ENCODE measurements at places on chromosomes 2 and 18.
A peak's percentile ranks its signal among the peaks of the same experiment; 100 is the strongest.

DNA sequence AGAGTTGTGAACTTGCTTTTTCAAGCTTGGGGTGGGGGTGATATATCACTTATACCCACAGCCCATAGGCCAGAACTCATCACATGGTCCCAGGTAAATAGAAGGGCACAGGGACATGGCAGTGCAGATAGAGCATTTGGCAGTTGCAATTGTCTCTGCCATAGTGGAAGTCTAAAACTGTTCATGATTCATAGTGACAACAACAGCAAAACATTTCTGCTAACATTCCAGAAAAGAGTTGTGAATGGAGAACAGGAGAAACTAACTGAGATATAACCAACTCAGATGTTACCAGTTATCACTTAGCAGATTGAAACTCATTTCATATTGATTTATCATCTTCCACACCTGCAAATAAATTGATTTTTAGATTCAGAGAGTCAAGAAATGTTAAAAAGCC is 278.6 kb upstream of the KYNU start:
- DNase-seq: no peak

- DNase-seq: no peak
Observed at GRCh38 chr2:201357221-201357620, at the start of gene FLACC1. Gene FLACC1, minus strand, starts transcription at chr2:201357345. Its CDS starts 5,941 bp downstream, at chr2:201351404.

DNA sequence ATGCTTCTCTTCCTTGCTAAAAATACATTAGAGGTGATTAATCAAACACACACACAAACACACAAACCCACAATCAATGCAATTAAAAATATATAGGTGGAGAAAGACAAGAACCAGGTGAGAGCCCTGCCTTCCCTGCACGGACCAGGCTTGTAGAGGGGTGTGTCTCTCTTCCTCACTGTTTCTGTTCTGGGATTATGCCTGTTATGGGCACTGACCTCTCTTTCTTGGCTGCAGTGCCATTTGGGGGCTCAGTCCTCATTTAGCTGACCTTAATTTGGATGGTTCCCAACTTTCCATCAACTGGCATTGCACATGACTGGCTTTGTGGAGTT is 89.8 kb downstream of the SH3RF3 start:
- DNase-seq: no peak

DNA sequence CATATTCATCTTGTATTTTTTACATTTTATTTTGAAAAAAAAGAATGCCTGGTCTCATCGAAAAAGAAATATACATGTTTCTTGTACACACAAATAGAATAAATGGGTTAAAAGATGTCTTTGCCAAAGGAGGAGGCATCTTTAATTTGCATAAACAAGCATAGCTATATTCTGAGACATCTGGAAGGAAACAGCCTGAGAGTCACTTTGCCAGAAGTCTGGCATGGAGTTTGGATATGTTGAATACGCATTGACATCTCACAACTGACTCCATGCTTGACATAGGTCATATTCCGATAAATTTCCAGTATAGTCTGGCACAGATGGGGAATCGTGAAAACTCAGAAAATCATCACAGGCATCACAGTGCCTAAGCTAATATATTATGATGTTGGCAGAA is 1317.5 kb upstream of the CELF4 start:
- no peak for DNase-seq

- DNase-seq: no peak
Observed at GRCh38 chr18:7234091-7234490, 3.2 kb downstream of the LRRC30 start.

DNA sequence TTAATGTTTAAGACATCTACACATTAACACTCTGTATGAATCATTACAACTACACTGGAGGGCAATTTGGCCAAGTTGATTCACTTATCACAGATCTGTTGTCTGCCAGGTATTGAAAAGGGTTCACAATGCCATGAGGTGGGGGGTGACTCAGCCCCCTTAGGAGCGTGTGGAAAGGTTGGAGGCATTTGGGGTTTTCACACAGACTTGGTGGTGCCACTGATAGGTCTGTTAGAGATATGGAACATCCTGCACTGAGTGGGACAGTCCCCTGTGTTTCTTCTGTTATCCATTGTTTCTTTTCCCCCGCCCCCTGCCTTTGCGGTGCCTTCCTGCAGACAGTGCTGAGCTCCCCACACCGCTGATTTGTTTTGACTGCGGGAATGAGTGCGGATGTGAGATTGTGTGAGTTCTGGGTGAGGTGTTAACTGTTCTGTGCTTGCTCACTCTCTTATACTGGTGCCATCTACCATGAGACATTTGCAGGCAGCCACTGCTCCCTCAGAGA is 9.3 kb upstream of the TSN start:
- DNase-seq: no peak

DNA sequence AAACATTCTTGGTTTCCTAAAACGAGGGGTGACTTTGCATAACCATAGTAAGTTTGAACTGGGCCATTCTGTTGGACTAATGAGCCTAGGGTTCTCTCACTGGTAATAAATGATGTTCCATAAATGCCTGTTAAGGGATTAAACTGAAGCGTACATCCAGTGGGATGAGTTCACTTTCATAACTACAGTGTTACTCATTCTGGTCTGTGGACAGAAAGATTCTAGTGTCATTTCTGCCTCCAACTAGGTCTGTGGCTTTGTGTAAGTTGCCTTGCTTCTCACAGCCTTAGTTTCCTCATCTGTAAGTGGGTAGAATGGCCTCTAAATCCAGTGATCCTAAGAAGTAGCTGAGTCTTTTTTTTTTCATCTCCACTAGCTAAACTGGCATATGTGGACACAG is 1860.6 kb upstream of the PIK3C3 start:
- DNase-seq: no peak

DNA sequence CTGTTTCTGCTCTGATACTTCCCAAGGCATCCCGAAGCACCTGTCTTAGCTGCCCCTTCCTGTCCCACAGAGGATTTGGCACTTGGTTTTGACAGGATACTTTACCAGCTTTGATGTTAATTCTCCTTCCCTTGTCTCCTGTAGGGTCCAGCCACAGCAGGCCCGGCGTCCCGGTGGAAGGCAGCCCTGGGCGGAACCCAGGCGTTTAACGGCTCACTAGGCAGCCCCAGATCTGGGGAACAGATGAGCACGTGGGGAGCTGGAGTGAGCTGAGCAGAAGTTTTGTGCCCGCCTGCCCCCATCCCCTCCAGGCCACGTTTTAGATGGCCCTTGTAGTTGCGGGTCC is 11.4 kb downstream of the ANKRD23 start:
- no peak for DNase-seq

GRCh38 chr18:68848242-68848641 is 50.4 kb downstream of the CCDC102B start:
- no peak for DNase-seq

GRCh38 chr18:12637393-12637792 is 20.5 kb downstream of the SPIRE1 start:
- no peak for DNase-seq

DNA sequence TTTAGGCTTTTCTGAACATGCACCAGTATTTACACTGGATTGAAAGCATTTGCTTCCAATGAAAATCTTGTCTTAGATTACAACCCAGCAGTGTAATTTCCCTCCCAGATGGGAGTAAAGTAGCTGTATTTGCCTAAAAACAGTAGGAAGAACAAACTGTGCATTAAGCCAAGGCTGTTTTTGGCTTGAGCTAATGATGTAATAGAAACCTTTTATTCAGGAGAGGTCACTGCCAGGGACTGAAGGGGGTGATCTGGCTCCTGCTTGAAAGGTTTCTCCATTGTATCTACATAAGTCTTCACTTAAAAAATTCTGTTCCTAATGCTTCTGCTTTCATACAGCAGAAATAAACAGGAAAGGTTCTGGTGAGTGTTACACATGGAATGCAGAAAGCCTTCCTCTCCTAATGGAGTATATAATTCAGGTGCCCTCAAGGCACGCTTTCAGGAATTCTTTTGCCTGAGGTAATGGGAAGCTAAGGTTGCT is 74.4 kb downstream of the MEIS1 start:
- no peak for DNase-seq

DNA sequence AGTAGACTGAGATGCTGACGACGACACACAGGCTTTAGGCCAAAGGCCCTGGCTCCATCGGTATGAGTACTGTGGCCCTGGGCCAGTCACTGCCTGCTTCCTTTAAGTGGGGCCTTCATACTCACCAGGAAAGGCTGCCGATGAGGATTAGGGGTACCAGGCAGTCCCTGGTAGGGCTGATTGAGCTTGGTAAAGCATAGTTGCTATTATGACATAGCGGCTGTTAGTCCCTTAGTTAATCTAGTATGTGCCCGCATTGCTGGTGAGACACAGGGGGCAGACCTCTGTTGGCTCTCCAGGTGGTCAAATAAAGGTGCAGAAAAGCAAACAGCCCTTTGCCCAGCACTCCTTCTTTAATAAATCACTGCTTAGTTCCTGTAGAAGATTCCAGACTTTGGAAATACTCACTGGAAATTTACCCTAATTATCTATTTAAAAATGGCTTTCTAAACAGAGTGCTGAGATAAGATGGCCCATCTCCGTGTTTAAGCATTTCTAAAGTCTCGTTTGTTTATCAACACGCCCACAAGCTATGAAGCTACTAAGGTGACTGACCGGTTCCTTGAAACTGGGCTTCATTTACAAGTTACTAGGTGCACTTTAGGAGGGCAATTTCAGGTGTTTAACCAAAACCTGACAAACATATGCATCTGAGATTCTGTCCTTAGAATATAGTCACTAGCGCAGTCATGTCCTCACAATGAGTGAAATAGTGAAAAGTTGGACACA is 8.7 kb upstream of the BIN1 start:
- DNase-seq: no peak

DNA sequence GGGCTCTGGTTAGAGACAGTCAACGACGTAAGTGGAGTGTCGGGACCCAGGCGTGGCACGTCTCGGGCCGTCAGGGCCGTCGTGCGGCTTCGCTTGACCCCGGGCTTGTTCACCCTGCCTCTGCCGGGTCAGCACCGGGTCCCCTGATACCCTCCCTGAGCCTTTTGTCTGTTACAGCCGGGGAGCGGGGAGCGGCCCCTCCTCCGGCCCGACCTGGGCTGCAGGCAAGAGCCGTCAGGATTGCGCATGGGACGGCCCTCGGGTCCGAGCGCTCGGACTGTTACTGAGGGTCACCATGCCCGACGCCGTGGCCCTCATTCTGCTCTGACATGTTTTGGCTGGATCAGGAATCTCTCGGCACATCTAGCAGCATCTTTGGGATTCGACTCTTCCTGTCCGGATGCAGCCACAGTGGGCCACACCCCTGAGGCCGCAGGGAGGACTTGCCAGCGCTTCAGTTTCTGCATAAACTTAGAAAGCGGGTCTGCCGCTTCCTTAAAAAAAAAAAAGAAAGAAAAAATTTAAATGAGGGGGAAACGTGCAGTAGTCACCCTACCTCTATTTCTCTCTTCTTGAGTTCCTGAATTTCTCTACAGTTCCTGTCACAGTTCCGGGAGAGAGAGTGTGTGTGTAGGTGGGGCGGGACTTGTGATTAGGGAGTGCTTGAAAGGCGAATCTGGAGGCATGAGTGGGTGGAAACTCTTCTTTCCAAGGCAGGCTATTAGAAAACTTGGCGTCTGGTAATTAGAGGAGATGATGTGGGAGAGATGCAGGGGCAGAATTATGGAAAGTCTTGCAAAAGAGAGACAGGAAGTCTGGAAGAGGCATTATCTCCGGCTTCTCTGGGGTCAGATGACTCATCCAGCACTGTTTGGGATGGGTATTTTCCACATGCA is 909 bp downstream of the TMEM87B start:
- DNase-seq: peak; percentile 82

Data from AML-193 (cell line).